Spleen (tissue), 13 donors: ENCODE measurements at places on chromosomes 4 and X. TPM values are rescaled to one million over a fixed set of nuclear protein-coding genes. Genes with fewer than 3 reads are reported as not detected.

GNPDA2 gene
- total RNA-seq, result 18.8 TPM

ZCCHC18 gene
- total RNA-seq, result 18.6 TPM

POU3F4 gene
- total RNA-seq, result not detected

IL9R gene
- 3.7 TPM for total RNA-seq

TREX2 gene
- 5.6 TPM for total RNA-seq

CXorf49 gene
- total RNA-seq, result not detected

SPANXD gene
- not detected for total RNA-seq

ARAP2 gene
- total RNA-seq, result 51.9 TPM

OTC gene
- total RNA-seq, result not detected

GRCh38 chr4:152896811-152897210, 39.3 kb upstream of the FHDC1 start:
- H3K36me3 ChIP-seq, result no peaks in the 10 kb centered on the region
- no peaks in the 10 kb centered on the region for H3K4me1 ChIP-seq
- no peak overlapping the region for H3K4me3 ChIP-seq
- H3K27ac ChIP-seq, result no peak overlapping the region

DNA sequence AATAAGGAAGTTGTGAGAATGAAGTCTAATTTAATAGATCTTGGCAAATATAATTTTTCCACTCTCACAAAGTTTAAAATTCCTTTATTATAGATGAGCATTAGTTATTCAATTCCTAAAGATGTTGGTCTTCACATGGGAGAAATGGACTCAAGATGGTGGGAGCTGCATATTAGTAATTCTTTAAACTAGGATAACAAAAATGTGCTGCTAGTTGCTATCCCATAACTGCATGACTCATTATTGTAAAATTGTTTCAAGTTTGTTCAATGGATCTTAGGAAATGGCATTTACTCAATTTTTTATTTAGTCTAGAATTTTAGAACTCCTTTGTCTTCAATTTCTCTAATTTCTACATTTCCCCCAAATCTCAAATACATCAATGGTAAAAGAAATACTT, 155.8 kb downstream of the ATP10D start:
- H3K36me3 ChIP-seq, result no peaks in the 10 kb centered on the region
- H3K4me1 ChIP-seq, result no peaks in the 10 kb centered on the region
- no peak overlapping the region for H3K4me3 ChIP-seq
- no peak overlapping the region for H3K27ac ChIP-seq

DNA sequence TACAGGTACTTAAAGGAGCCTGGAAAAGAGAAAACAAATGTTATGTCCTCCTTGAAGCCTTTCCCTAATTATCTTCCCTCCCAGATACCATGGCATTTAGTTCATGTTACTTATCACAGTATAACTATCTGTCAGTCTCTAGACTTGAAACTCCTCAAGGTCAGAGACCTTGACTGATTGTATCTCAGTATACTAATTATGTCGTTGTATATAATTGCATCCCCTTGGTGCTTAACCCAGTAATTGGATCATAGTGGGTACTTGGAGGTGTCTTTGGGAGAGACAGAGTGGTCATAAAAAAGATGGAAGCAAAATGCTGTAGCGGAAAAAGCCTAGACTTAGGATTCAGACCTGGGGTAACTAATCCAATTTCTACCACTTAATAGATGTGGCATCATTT, 8.1 kb downstream of the IGBP1 start:
- no peaks in the 10 kb centered on the region for H3K27me3 ChIP-seq
- H3K27ac ChIP-seq, result no peak overlapping the region
- H3K4me1 ChIP-seq, result no peaks in the 10 kb centered on the region
- peaks cover 43% of the 10 kb centered on the region for H3K36me3 ChIP-seq
- H3K4me3 ChIP-seq, result no peak overlapping the region
- DNase-seq, result no peak

DNA sequence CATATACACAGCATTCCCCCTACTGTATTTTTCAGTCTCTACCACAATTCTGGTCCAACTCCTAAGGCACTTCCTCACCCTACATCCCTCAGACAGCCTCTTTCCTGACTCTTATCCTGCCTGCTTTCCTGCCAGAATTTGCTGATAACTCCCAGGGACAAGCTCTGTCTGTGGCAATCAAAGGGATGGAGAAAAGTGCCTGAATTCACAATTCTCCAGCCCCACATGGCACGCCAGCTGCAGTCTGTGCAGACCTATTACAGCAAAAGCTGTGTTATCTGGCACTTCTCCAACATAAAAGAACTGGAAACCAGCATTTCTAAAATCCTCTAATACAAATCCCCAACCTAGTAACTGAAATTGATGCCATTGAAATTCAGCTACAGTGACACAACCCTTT, 404.8 kb downstream of the KLHL13 start:
- no peaks in the 10 kb centered on the region for H3K4me1 ChIP-seq
- H3K27ac ChIP-seq, result no peak overlapping the region
- no peak for DNase-seq
- H3K4me3 ChIP-seq, result no peak overlapping the region

GRCh38 chrX:24231131-24231540, 81.6 kb downstream of the ZFX start:
- DNase-seq, result no peak
- no peaks in the 10 kb centered on the region for H3K4me1 ChIP-seq
- H3K27me3 ChIP-seq, result no peaks in the 10 kb centered on the region
- no peak overlapping the region for H3K27ac ChIP-seq
- no peaks in the 10 kb centered on the region for H3K36me3 ChIP-seq
- H3K4me3 ChIP-seq, result no peak overlapping the region

DNA sequence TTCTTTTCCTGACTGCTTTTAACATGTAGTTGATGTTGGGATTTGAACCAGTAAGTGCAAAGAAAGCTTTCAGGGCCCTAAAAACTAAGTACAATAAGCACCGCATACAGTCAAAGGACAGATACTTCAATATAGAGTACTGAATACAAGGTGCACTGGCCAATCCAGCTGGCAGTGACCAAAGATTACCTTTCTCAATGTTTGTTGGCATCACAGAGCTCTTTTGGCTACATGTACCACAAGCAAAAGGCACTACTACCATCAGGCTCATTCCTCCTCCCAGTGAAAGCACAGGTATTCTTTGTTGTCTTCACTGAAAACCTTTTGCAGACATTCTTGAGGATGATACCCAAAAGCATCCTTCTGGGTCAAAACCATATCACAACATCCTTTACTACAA, 65.2 kb upstream of the ZCCHC13 start:
- H3K4me1 ChIP-seq, result no peaks in the 10 kb centered on the region
- no peak overlapping the region for H3K4me3 ChIP-seq
- H3K36me3 ChIP-seq, result no peaks in the 10 kb centered on the region
- H3K27ac ChIP-seq, result no peak overlapping the region
- no peak for DNase-seq

DNA sequence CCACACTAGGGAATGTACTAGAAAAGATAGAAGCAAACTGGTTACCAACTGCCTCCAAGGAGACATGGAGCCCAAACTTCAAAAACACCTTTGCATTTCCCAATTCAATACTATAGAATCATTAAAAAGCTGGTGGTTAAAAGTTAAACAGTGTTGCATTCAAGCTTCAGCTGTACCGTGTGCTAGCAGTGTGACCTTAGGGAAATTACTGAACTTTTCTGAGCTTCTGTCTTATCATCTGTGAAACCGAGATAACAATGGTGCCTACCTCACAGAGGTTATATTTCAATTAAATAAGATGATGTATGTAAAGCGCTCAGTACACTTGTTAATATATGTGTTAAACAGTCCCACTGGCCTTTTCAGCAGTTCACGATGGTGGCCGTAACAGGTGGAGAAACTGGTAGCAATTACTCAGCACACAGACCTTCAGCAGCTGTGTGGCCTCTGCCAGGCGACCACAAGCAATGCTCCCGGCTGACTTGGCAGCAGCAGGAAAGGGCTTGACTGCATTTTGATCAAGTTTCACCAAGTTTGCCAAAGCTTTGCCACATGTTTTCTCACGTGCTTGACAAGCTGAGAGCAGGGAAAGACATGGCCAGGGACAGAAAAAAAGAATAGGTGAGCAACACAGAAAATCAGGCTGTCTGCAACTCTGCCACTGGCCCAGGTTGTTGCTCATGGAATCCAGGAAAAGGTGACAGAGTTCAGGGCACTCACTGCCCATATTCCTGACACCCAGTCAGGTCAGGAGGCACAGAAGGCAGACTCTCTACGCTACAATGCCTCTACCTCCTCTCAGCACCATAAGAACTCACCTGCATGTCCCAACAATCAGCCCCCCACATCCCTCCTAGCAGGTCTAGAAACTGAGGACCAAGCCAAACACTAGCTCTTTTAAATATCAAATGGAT, 72.1 kb downstream of the PARM1 start:
- H3K4me1 ChIP-seq, result no peaks in the 10 kb centered on the region
- no peak for DNase-seq
- H3K27ac ChIP-seq, result no peak overlapping the region
- H3K4me3 ChIP-seq, result no peak overlapping the region
- no peaks in the 10 kb centered on the region for H3K36me3 ChIP-seq
- no peaks in the 10 kb centered on the region for H3K27me3 ChIP-seq

DNA sequence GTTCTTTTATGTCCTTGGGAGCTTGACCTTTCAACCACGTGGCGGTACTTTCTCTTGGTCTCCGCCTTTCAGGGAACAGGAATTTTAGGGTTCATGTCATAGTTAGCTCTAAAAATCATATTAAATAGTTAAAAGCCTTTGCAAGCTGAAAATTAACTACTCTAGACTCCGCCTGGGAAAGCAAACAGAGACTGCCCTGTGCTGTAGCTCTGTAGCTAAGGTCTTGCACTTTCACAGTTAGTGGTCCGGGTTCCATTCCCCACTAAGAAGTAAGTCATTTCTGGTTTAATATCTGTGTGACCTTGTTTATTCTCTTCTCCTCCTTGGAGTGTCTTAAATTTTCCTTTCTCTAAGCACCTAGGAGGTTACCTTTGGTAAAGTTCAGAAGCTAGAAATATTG, 118.2 kb downstream of the PHF8 start:
- no peaks in the 10 kb centered on the region for H3K4me1 ChIP-seq
- no peak for DNase-seq
- H3K27me3 ChIP-seq, result no peaks in the 10 kb centered on the region
- no peak overlapping the region for H3K4me3 ChIP-seq
- H3K27ac ChIP-seq, result no peak overlapping the region

DNA sequence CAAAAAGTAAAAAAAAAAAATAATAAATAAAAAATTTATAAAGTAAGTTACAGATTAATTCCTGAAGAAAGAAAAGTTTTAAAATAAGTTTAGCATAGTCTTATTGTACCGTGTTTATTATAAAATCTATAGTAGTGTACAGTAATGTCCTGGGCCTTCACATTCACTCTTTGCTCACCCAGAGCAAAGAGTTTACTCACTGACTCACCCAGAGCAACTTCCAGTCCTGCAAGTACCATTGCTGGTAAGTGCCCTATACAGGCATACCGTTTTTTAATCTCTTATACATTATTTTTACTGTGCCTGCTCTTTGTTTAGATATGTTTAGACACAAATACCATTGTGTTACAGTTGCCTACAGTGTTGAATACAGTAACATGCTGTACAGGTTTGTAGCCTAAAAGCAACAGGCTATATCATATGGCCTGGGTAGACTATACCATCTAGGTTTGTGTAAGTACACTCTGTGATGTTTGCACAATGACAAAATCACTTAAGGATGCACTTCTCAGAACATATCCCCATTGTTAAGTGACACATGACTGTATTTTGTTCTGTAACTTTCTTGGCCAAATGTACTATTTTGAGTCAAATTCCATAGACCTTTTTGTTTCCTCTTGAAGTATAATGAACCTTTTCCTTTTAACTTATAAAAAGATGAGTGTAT, 199.0 kb upstream of the NUDT6 start:
- no peak for DNase-seq
- H3K4me3 ChIP-seq, result no peak overlapping the region
- H3K4me1 ChIP-seq, result no peaks in the 10 kb centered on the region
- no peaks in the 10 kb centered on the region for H3K36me3 ChIP-seq

GRCh38 chr4:2104556-2105345, 45.6 kb downstream of the NAT8L start:
- no peak for DNase-seq
- no peak overlapping the region for H3K4me3 ChIP-seq
- H3K27me3 ChIP-seq, result peaks cover 4% of the 10 kb centered on the region
- H3K27ac ChIP-seq, result no peak overlapping the region

DNA sequence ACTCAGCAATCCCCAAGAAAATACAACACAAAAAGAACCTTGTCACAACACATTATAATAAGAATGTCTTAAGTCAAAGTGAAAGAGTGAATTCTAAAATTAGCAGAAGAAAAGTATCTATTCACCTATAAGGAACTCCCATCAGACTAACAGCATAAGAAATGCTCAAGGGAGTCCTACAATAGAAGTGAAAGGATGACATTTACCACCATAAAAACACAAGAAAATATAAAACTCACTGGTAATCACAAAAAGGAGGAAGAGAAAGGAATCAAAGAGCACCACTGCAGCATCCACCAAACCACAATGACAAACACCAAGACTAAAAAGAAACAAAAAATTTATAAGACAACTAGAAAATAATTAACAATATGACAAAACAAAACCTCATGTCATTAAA, 257.0 kb upstream of the AGTR2 start:
- H3K36me3 ChIP-seq, result no peaks in the 10 kb centered on the region
- no peaks in the 10 kb centered on the region for H3K4me1 ChIP-seq
- DNase-seq, result no peak
- no peak overlapping the region for H3K4me3 ChIP-seq
- H3K27ac ChIP-seq, result no peak overlapping the region

GRCh38 chr4:159547645-159548308, 444.9 kb downstream of the RAPGEF2 start:
- no peaks in the 10 kb centered on the region for H3K36me3 ChIP-seq
- no peak overlapping the region for H3K27ac ChIP-seq
- no peaks in the 10 kb centered on the region for H3K27me3 ChIP-seq
- no peak overlapping the region for H3K4me3 ChIP-seq

DNA sequence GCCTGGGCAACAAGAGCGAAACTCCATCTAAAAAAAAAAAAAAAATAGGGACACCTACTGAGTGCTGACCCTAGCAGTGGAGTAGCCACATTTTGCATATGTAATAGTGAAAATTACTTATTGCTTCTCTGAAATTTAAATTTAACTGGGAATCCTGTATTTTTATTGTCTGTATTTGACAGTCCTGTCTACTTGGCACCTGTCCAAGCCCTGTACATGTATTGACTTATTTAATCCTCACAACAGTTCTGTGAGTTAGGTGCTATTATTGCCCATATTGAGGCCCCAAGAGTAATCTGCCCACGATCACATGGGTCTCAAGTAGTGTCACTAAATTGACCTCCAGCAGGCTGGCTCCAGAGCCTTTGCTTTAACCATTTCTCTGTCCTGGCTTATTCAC, 81.6 kb downstream of the WDR19 start:
- peaks cover 11% of the 10 kb centered on the region for H3K36me3 ChIP-seq
- H3K4me3 ChIP-seq, result no peak overlapping the region
- DNase-seq, result no peak
- no peak overlapping the region for H3K27ac ChIP-seq
- H3K27me3 ChIP-seq, result no peaks in the 10 kb centered on the region

- H3K27me3 ChIP-seq, result no peaks in the 10 kb centered on the region
- peaks cover 33% of the 10 kb centered on the region for H3K36me3 ChIP-seq
- H3K4me1 ChIP-seq, result no peaks in the 10 kb centered on the region
- DNase-seq, result no peak
- H3K27ac ChIP-seq, result no peak overlapping the region
These were observed 21.0 kb upstream of the UBA6 start for GRCh38 chr4:67721770-67722597.
